ENCODE measurements at places on chromosomes 2 and 18.

DNA sequence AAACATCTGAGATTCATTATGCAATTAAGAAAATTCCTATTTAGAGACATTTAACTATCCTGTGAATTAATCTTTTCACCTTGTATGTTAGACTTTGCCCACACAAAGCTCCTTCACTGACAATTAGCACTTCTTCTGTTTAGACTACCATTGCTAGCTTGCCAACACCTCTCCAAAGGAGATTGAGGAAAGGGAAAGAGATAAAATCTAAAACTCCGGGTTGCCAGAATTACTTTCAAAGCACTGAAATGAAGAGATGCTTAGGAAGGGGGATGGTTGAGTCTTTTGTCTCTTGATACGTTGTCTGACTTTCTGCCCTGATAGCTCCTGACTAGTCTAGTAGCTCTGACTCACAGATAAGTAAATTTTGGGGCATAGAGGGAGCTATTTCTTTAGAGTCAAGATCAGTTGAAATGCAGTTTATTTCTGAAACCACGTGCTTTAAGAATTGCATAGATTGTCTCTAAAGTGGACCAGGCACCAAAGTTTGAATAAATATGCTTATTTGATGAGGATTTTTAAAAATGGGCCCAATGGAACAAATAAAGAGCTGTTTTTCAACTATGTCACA is 74.1 kb upstream of the DSEL start:
- DNase-seq = peak; percentile 54

DNA sequence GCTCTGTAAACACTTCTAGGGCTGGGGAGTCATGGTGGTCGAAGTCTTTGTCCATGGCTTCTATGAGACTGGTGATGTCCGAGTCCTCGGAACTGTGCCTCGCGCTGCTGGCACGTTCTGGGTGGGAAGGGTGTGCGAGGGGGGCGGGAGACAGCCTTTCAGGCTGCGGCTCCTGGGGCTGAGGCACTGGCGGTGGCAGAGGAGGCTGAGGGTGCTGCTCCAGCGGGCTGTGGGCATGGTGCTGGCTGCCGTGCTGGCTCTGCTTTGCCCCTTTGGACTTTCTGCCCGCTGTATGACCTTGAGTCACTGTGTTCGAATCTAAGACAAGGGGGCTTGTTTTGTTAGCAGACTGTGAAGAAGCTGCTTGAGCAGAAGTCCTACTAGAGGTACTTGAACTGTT is 79.0 kb downstream of the ZAP70 start:
- DNase-seq = no peak

- no peak for DNase-seq
These were observed 13.1 kb upstream of the LHCGR start for GRCh38 chr2:48768669-48769068.

GRCh38 chr18:38940475-38940862 is 1374.9 kb upstream of the CELF4 start:
- no peak for DNase-seq

DNA sequence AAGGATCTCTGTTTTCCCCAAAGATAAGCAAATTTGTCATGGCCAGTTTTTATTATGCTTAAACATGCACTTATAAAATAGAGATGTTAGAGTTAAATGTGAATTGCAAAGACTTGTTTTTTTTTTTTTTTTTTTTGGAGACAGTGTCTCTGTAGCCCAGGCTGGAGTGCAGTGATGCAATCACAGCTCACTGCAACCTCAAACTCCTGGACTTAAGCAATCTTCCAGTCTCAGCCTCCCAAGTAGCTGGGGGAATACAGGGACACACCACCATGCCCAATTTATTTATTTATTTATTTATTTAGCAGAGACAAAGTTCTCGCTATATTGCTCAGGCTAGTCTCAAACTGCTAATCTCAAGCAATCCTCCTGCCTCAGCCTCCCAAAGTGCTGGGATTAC is 15.1 kb downstream of the PHOSPHO2 start:
- DNase-seq = peak; percentile 61

DNA sequence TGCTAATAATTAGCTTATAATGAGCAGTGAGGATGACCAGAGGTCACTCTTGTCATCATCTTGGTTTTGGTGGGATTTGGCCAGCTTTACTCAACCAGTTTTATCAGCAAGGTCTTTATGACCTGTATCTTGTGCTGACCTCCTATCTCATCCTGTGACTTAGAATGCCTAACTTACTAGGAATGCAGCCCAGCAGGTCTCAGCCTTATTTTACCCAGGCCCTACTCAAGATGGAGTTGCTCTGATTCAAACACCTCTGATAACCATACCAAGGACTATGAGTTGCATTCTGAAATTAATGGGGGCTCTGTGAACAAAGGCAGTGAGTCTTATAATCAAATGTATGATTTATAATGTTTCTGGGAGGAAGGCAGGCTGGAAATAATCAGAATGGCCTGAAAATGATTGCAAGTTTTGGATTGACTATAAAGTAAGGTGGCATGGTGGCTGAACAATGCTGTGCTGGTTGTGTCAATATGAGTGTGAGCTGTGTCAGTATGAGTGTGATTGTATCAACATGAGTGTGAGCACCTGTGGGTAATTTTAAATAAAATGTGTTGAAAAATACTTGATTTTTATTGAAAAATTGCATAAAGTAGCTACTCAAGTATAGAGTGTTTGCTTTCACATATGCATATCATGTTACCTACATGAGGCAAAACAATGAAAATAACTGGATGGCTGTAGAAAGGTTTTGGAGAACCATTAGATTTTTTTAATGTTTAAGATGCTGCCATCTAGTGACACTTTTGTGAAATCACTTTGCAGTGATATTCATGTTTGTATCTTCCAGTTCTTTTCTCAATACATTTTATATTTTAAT is 103.0 kb downstream of the KYNU start:
- DNase-seq = peak; percentile 71

DNA sequence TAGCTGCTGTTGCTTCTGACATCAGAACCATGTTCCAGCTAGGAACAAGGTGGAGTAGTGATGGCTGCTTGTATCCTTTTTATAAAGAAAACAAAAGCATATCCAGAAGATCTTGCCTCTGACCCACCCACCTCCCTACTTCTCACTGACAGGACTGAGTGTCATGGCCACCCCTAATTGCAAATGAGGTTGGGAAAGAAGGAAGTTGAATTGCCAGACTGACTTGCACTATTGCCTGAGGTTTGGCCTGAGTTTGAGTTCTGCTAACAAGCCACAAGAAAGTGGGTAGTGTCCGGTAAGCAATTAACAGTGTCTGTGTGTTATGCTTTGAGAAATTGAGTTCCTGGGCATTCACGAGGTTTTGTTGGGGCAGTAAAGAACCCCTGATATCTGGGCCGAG is 22.8 kb downstream of the SGPP2 start:
- no peak for DNase-seq

GRCh38 chr2:139048017-139048416 is 267.8 kb upstream of the NXPH2 start:
- no peak for DNase-seq

DNA sequence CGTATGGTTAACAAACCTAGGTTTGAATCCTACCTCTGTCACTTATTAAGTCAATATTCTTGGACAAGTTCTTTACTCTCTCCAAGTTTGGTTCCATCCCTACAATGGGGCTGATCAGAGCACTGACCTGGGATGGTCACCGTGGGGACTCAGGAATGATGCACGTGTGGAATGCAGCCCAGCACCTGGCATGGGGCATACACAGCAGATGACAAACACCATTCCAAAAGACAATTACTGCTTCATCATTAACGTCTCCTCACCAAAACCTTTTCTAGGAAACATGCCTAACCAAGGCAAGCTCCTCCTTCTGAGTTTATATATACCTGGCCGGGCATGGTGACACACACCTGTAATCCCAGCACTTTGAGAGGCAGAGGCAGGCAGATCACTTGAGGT is 532.9 kb upstream of the ID2 start:
- no peak for DNase-seq

GRCh38 chr2:60318544-60318943 is 234.9 kb downstream of the BCL11A start:
- DNase-seq = no peak

GRCh38 chr2:62186156-62186905 is 9.6 kb upstream of the B3GNT2 start:
- DNase-seq = no peak

- no peak for DNase-seq
These were observed 64.4 kb downstream of the KLHL29 start for GRCh38 chr2:23449413-23449812.

GRCh38 chr2:102433973-102434654 is 11.2 kb downstream of the IL18RAP start:
- no peak for DNase-seq

DNA sequence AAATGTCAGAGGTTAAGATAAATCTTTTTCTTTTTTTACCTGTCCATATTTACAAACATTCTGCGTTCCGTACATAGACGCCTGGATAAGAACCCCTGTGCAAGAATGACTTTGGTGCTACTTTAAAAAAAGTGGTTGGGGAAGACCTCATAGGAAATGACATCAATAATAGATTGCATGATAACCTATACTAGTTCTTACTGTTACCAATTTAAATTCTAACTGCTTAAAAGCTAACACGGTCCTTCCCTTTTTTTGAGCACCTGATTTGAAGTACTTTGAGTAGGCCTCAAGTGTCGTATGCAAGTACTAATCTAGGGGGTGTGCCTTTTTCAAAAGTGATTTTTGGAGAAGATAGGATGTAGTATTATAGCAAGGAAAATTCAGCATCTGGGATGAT is 2.1 kb downstream of the SLC39A10 start:
- DNase-seq = peak; percentile 16

GRCh38 chr2:28287256-28287915 is 105.3 kb upstream of the FOSL2 start:
- DNase-seq = no peak

DNA sequence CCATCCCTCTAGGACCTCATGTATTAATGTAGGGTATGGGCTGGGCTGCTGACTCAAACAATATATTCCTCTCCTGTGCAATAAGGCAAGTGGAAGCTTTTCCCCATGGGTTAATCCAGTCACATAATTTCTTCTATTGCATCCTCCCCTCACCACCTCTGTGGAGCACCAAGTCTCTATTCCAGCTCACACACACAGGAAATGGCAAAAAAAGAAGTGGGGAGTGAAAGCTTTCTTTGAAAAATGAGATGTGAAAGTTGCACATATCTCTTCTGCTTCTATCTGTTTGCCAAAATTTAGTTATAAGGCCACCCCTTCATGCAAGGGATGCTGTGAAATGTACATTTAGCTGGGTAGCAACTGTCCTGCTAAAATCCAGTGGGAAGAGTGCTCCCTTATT is 121.3 kb downstream of the CDC42EP3 start:
- DNase-seq = no peak

DNA sequence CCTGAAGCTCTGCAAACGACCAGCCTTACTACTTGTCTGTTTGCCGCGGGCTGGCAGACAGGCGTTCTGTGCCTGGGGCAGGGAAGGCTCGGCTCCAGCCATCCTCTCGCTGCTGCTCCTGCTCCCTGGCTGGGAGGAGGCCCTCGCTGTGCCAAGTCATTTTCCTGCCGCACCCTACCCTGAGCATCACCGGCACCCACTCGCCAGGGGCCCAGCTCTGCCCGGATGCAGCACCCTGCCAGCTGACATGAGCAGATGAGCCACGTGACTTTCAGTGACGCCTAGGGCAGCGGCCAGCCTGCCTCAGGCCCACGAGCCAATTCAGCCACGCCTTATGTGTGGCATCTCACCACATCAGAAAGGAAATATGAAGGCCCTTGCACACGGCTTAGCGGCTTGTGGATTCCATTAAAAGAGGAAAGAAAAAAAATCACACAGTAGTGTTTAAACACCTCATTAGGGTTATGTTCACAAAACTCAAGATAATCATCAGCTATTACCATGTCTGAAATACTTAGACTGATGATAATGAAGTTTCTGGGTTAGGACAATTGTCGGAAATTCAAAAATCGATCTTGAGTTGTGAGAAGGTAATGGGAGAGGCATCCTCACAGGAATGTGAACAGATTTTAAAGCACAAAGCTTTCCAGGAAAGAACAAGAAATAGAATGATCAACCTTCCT is 250.5 kb downstream of the TWIST2 start:
- DNase-seq = no peak
